ENCODE measurements at places on chromosomes 1 and 21. TPM values are rescaled to one million over a fixed set of nuclear protein-coding genes. Genes with fewer than 3 reads are reported as not detected.

The TTC39A gene
- not detected for total RNA-seq

The FCGR1A gene
- 1.2 TPM for total RNA-seq

The SMIM34 gene
- total RNA-seq: not detected

The CHAF1B gene
- total RNA-seq: 20.5 TPM

The TRAPPC10 gene
- 77.9 TPM for total RNA-seq

The C4BPA gene
- not detected for total RNA-seq

The FBXO42 gene
- 25.1 TPM for total RNA-seq

The DIO1 gene
- not detected for total RNA-seq

The IGSF9 gene
- total RNA-seq: not detected

The ADORA3 gene
- total RNA-seq: not detected

The ADAMTSL4 gene
- total RNA-seq: 0.30 TPM

The PRRX1 gene
- total RNA-seq: not detected

The ANKRD65 gene
- total RNA-seq: not detected

The SPATC1L gene
- total RNA-seq: 7.6 TPM

The PRPF38B gene
- 91.2 TPM for total RNA-seq

The GJA8 gene
- total RNA-seq: not detected

The VANGL2 gene
- total RNA-seq: 0.34 TPM

The S100A7A gene
- not detected for total RNA-seq

The KANK4 gene
- total RNA-seq: not detected

The PDZK1 gene
- total RNA-seq: 0.30 TPM

The RCAN3 gene
- 84.8 TPM for total RNA-seq

The CYP2J2 gene
- total RNA-seq: 3.6 TPM

The IGSF5 gene
- not detected for total RNA-seq
